ENCODE measurements at places on chromosomes 5 and 9.

- DNase-seq = no peak
Measured at GRCh38 chr5:127571314-127572131, 54.1 kb downstream of the PRRC1 start.

DNA sequence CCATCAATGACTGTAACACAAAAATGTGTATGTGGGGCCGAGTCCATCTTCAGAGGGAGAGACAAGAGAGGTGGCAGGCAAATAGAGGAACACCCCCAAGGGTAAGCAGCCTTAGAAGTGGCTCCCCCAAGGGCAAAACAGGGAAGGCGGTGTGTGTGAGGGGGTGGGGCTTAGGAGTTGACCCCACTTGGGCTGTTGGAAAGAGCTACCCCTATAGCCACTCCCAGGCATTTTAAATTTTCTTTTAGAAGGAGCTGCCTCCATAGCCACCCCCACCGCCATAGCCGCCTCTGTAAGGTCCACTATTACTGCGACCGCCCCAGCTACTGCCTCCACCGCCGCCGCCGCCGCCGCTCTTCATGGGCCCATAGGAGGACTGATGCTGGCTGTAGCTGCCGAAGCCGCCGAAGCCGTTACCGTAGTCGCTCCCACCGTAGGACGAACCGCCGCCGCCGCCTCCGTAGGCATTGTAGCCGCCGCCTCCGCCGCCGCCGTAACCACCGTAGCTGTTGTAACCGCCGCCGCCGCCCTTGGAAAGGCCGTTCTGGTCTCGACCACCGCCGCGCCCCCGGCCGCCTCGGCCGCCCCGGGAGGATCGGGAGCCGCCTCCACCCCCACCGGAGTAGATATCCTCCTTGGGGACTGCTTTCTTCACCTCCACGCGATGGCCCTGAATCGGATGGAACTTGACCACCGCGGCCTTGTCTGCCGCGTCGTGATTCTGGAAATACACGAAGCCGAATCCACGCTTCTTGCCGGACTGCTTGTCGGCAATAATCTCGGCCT, 1.1 kb downstream of the HNRNPA0 start:
- peak; percentile 42 for DNase-seq

DNA sequence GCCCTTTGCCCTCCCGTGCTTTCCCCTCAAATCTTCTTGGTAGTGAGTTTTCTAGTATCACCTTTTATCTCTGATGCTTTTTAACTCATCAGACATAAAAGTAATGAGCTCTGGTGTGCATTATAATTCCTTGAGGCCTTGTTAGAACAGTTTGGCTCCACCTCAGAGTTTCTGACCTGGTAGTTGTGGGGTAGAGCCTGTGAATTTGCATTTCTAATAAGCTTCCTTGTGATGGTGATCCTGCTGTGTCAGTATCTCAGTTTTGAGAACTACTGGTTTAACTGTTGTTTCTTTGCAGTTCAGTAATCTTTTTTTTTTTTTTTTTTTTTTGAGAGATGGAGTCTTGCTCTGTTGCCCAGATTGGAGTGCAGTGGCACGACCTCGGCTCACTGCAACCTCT, 31.1 kb downstream of the UBE2D2 start:
- no peak for DNase-seq

DNA sequence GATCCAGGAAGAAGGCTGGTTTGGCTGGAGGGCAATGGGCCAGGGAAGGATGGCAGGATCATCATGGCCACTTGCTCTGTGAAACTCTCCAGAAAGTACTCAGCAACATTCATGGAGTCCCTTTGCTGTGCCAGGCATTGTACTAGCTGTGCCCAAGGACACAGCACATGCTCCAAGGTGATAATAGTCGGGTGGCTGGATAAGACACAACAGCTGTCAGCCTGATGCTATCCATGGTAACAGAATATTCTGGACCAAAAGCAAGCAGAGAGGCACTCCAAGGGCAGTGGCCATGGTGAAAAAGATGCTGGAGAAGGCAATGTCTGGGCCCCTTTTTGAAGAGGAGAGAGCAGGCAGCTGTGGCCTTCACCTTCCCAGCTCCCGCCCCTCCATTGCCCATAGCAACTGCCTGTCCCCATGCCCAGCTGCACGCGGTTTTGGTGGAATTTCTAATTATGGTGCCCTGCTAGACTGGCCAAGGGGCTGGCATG, 113.8 kb upstream of the CPEB4 start:
- no peak for DNase-seq

DNA sequence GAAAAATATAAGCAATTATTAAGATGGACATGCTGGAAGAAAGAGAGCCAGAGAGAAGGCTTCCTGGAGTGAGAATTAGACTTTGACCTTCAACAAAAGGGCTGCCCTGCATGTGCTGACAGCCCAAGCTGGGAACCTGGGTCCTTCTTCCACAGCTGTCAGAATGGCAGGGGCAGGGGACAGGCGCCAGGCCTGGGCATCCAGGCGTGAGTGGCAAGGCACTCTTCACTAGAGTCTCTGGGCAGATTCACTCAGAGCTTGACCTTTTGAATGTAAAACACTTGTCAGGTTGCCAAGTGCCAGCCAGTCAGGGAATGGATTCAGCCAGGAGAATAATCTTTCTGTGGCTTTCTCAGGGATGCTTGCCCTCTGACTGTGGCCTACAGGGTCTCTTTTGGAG, 119.1 kb upstream of the CLINT1 start:
- DNase-seq = no peak

DNA sequence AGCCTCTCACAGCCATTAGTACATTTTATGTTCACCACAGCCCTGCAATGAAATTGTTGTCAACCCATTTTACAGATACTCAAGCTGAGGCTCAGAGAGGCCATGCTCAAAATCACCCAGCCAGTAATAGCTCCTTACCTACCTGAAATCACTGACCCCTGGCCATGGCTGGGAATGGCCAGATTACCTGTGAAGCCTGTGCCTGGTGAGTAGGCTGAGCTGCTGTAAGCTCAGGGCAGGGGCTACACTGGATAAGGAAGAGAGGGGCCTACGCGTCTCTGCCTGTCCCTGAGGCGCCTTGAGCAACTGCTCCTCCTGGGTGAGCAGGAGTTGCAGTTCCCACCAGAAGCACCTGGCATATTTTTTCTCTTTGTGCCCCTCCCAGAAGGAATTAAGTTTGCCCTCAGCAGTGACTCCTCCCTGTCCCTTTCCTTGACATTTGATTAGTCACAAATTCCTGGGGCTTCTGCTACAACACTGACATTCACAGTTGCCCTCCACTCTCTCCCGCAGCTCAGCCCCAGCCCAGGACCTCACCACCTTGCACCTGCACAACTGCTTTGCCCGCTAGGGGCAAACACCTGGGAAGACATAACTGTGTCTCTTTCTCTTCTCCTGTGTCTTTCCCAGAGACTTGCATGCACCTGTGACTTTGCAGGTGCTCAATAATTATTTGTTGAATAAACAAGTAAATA, 5.7 kb downstream of the CLTB start:
- no peak for DNase-seq

GRCh38 chr5:65535529-65535987, 27.4 kb downstream of the CENPK start:
- DNase-seq = peak; percentile 1

GRCh38 chr9:97774673-97775072, 77.5 kb upstream of the XPA start:
- no peak for DNase-seq

DNA sequence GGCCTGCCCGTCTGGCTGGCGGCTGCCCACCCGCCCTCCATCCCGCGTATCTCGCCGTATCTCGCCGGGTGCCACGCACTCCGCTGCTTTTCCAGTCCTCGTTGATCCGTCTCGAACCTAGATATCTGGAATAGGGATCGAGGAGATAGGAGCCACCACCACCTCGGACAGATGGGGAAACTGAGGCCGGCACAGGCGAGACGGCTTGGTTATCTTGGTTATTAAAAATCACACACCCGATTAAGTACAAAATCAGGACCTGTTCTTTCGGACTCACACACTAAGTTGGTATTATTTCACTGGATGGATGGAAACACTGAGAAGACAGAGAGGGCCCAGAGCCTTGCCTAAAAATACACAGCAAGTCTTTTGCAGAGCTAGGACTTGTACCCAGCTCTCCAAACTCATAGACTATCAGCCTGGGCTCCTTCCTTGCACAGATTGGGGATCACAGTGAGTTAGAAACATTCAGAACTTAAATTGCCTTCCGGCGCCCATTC, 678 bp downstream of the SLC26A2 start:
- no peak for DNase-seq

GRCh38 chr5:165525271-165525670, 2019.9 kb downstream of the MAT2B start:
- DNase-seq = no peak

DNA sequence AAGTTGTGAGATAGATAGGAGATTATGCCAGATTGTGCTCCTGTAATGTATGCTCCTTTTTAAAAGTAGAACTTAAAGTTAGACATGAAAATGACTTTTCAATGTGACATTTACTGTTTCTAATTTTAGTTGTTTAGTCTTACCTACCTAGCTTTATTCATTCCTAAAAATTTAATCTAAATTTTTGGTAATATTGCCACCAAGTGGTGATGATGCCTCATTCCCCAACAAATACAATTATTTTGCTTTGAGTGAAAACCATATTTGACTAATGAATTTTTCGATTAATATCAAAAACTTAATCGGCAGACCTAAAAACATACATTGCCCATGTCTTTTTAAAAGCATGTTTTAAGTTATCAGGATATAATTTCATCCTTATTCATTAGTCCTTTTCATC, 25.6 kb downstream of the PPWD1 start:
- no peak for DNase-seq

DNA sequence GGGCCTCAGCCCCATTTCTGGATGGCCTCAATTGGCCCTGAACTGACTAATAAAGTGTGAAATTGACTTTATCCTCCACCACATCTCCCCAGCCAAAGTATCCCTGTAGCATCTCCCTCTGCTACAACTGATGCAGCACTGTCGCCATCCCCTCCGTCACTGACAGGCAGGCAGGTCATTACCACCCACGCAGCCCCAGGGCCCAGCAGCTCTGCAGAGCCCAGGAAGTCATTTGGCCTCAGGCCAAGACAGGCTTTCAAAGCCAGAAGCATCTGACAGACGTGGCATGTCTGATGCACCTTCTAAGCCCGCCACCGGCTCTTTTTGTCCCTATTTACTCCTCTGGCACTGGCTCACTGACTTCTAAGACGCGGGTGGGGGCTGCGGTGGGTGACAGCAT, 65.3 kb downstream of the ARHGEF37 start:
- DNase-seq = peak; percentile 15

DNA sequence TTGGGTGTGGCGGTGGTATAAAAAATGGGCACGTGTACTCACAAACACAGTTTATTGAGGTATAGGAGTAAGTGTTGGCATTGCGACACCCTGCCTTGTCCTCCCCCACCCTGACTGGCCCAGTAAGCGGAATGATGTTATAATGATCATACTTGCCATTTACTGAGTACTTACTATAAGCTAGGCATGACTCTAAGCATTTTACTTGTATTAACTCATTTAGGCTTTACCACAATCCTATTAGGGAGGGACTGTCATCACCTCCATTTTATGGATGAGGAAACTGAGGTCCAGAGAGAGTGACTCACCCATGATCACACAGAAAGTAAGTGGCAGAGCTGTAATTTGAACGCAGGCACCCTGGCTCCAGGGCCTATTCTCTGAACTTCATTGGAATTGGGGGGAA, 2.3 kb downstream of the SMIM3 start:
- DNase-seq = peak; percentile 81

GRCh38 chr9:77896938-77897667, 134.5 kb downstream of the GNAQ start:
- DNase-seq = no peak

DNA sequence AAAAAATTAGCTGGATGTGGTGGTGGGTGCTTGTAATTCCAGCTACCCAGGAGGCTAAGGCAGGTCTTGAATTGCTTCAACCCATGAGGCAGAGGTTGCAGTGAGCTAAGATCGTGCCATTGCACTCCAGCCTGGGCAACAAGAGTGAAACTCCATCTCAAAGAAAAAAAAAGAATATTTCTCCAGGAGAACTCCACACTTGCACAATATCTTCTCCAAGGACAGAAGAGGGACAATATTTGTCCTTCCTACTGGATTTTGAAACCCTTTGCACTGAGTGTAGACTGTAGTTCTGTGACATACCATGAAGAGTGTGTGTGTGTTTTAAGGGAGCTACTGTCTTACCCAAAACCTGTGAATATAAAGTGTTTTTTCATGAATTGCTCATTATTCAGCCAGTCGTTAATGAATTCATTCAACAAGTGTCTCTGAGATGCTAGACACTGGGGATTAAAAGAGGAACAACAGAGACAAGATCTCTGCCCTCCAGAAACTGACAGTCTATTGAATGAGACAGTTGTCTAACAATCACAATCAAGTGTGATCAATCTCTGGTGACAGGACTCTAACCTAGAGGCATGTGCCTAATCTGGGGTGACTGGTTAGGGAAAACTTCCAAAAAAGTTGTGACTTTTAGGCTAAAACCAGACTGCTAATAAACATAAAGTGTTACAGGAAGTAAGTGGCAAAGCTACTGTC, 9.8 kb upstream of the UBE2D2 start:
- no peak for DNase-seq

DNA sequence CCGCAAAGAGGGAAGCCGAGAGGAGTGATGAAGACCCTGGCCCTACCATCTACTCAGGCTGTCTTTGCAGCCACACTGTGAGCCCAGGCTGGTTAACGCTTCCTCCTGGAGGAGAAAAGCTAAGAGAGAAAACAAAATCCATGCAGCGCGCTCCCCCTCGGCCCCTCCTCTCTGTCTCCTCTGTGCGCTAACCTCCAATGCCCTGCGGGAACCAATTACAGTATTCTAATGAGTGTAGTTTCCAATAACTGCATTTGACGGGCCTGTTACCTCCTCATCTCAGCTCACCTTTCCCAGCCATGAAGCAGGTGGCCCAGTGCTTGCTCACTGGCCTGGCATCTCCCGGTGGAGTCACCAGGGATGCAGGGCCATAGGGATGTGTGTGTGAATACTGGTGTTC, 565.5 kb downstream of the EBF1 start:
- no peak for DNase-seq

DNA sequence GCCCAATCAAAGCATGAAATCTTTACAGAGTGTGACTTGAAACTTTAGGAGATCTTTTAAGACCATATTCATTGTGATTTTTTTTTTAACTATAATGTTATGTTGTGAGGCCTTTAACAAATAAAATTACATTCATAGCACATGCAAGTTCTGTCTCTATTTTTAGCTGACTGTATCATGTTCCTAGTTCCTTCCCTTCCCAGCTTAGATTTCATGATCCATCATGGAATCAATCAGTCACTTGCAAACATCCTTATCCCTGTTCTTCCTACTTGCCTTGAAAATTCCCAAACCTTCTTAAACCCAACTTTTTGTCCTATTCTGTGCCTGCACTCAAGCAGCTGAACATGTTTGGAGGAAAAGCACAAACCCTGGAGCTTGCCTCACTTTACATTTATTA, 141.8 kb downstream of the DMXL1 start:
- no peak for DNase-seq

DNA sequence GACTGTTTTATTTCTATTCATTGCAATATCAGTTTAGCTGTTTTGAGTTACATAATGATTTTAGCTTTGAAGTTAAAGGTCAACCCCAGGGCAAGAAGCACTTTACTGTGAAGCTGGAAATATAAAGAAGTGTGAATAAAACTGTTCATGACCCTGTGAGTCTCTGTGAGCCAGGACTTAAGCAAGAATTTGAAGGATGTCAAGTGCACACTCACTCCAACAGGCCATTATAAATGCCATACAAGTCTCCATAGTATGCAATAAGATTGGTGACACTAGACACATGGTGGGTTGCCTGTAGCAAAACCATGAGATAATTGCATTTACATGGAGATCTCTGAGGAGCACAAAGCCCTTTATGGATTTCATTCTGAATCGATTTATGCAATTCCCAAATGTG, 318.7 kb upstream of the ITGA1 start:
- DNase-seq = no peak

GRCh38 chr9:117095081-117095480, 319.8 kb downstream of the ASTN2 start:
- peak; percentile 79 for DNase-seq

GRCh38 chr9:10701906-10702305, 89.1 kb upstream of the PTPRD start:
- no peak for DNase-seq

All from EH (cell line).